ENCODE measurements at places on chromosomes 1 and 21.

GRCh38 chr1:52360595-52360968 lies 5.4 kb downstream of the CC2D1B start:
- no peak for DNase-seq

DNA sequence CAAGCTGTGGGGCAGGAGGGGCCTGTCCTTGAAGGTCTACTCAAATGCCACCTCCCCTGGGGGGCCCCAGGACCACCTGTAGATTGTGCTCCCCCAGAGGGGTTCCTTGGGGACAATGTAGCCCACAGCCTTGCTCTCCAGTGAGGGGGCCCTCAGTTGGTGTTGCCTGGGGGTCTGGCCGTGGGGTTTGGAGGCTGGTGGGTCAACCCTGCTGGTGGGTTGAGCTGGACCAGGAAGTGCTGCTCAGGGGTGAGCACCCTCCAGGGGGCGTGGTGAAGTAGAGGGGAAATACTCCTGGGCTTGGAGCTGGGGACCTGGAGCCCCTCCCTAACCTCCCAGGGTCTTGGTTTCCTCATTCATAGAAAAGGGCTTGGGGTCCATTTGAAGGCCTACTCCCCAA lies 143.6 kb upstream of the WNT4 start:
- no peak for DNase-seq

GRCh38 chr1:52725903-52726264 lies 369 bp upstream of the ZYG11B start:
- DNase-seq = no peak

DNA sequence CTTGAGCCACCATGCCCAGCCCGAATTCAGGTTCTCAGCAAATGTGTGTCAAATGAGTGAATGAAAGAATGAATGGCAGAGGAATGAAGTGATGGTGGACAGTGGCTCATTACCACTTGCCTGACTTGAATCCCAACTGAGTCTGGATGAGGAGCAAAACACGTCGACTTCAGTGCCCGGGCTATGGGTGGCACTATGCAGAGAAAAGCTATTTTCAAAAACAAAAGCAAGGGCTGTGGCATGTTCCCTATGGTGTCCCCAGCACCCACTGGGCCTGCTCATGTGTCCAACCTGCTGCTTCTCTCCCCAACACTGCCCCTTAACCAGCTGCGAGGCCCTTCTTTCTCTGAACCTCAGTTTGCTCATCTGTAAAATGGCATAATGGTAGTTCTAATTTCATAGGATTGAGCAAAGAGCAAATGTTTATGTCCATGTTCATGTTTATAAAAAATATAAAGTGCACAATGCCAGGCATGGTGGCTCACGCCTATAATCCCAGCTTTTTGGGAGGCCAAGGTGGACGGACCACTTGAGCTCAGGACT lies 4.3 kb upstream of the MAD2L2 start:
- DNase-seq = no peak

- DNase-seq = peak; percentile 87
These were observed 2.8 kb downstream of the KCNN3 start for GRCh38 chr1:154867064-154867825.

DNA sequence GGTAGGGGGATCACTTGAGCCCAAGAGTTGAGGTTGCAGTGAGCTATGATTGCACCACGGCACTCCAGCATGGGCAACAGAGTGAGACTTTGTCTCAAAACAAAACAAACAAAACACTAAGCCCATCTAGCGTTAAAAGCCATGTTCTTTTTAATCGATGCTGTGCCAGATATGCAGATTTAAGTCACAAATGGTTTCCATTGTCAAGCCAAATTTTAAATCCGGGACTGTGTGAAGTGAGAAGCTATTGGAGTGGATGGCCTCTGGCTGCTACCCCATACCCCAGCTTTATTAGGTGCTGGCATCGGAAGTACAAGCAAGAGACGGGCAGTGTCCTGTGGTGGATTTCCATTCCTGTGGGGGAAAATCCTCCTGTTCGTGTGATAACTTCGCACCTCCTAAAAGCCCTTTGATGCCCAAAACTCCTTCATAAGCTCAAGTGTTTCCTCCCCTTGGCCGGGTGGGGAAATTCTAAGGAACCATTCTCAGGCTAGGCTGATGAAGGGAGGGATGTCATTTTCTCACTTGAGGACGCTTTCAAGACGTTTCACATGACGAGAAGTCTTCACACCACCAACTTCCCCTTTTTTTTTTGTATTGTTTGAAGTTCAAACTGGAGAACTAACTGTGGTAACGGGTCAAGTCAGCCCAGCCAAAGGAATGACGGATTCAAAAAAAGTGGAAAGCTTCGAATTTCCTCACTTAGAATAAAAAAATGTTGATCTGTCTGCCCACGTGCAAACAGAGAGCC lies 140.8 kb downstream of the KAZN start:
- DNase-seq = no peak

- no peak for DNase-seq
These were observed 44.8 kb upstream of the TENT5C start for GRCh38 chr1:117561071-117561470.

DNA sequence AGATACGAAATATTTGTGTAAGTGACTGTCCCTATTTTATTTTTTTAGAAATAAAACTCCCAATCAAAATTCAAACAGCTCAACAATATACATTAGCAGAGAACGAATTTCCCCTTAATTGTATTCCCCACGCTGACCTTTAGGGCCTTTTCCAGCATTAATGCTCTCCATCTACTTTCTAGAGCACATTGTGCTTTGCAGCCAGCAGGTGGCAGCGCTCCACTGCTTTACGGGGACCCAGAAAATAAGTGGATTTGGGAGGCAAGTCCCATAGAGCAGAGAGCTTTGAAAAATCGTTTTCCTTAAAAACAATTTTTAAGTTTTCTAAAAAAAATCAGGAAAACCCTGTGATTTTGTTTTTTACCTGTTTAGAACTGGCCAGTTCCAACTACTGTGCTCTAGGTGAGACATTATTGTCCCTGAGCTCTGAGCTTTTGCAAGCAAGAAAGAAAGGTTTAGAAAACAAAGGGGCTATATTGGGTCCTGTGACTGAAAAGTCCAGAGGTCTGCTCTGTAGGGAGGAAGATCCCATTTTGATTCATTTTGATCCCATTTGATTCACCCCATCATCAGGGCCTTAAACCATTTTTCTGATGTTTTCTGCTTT lies 144.4 kb upstream of the ZNF644 start:
- DNase-seq = peak; percentile 67

- no peak for DNase-seq
These were observed 23.9 kb upstream of the KNCN start for GRCh38 chr1:46575300-46575699.

DNA sequence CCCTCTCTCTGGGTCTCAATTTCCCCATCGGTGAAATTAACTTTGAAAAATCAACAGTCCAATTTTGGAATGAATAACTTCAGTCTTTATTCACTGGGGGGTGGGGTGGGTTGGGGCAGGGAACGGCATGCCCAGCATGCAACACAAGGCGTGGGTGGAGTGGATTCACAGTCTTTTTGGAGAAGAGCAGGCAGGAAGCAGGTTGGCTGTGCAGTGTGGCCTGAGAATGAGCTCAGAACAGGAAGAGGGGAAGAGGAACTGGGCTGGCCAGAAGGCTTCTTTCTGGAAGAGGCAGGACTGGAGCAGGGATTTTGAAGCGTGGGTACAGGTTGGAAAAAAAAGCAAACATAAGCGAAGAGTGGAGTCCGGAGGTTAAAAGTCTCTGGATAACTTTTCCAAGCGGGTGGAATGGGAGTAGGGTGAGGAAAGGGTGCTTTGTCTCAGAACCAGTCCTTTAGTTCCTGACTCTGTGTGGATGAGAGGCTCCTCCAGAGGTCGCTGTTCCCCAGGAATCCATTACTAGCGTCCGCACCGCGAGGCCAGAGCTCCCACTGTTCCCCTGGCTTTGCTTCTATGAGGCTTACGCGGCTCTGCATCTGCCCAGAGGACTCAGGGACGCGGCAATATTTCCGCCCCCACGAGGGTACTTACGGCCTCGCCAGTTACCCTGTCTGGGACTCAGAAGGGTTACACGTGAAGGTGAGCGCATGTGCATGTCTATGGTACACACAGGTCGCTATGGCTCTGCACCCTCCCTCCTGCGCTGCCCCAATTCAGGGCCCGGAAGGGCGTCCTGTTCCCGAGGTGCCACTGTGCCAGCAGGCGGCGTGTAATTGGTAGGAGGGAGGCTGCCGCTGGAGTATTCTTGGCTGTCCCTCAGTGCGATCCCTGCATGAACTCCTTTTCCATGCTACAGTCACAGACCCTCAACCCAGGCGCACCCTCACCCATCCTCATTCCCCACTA lies 5.5 kb upstream of the FOXD2 start:
- DNase-seq = peak; percentile 85

- DNase-seq = no peak
These were observed 178.7 kb downstream of the TNR start for GRCh38 chr1:175564723-175565122.

DNA sequence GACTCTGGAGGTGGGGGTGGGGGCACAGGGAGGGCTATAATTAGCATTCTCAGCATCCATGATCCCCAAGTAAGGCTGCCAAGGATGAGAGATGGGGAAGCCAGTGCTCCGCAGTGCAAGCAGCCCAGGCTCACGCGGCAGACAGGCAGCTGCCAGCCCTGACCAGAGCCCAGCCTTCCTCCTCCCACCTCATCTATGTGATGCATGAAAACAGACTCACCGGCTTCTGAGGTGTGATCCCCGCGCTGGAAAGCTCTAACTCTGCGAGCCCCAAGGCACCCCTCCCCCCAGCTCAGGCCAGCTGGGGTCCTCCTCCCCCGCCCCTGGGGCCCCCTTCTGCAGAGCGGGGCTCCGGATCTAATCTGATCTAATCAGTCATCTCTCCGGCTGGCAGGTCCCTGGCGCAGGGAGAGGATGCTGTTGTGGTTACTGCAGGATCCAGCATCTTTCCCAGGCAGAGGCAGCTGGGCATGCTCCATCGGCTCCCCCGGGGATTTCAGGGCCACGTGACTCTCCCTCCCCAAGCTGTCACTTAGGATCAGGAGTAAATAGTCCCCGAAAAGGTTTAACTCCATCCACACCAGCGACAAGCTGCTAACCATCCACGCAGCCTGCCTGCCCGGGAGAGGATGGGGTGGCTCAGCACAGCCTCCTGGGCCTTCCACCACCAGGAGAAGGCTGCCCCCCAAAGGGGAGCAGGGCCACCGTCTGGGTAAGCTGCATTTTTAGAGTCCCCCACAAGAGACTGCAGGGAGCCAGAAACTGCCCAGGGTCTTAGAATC lies at the start of gene PLEKHA6:
Gene PLEKHA6, minus strand, starts transcription at position 456 of the 782 bp plus-strand sequence. CDS start 86,202 bp downstream, outside the sequence.
- DNase-seq = peak; percentile 54

GRCh38 chr1:12202577-12202976 lies 27.3 kb upstream of the VPS13D start:
- no peak for DNase-seq

DNA sequence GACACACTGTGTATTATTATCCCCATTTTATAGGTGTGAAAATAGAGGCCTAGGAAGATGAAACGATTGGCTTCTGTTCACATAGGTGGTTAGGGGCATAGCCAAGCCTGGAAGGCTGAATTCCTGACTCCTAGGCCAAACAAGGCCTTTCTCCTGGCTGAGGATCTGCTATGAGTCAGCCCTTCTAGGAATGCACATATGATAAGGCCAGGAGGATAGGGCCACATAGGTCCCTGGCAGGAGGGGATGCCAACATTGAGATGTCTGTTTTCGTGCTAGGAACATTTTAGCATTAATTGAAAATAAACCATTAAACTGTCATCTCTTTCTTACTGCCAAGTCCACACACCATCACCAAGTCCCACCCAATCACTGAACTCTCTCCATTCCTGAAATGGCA lies 9.2 kb downstream of the CSMD2 start:
- no peak for DNase-seq

DNA sequence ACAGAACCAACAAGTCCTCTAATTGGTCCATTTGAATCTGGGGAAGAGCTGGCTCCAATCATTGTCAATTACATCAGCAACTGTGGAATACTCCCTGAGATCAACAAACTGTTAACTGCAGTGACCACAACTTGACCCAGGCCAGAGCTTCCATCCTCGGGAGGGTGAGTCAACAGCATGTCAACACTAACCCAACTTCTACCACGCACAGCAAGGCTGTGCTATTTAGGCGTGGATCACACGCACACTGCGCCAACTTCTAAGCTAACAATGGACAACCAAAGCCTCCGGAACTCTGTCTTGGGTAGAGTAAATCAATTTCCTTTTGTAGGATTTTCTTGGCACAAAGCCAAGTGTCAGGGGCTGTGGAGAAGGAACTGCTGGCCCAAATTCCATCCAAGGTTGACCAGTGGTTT lies 30.4 kb downstream of the APP start:
- DNase-seq = peak; percentile 100

GRCh38 chr1:32291145-32291707 lies 657 bp upstream of the HDAC1 start:
- peak; percentile 39 for DNase-seq

- no peak for DNase-seq
These were observed 5.1 kb downstream of the HOOK1 start for GRCh38 chr1:59819566-59820438.

DNA sequence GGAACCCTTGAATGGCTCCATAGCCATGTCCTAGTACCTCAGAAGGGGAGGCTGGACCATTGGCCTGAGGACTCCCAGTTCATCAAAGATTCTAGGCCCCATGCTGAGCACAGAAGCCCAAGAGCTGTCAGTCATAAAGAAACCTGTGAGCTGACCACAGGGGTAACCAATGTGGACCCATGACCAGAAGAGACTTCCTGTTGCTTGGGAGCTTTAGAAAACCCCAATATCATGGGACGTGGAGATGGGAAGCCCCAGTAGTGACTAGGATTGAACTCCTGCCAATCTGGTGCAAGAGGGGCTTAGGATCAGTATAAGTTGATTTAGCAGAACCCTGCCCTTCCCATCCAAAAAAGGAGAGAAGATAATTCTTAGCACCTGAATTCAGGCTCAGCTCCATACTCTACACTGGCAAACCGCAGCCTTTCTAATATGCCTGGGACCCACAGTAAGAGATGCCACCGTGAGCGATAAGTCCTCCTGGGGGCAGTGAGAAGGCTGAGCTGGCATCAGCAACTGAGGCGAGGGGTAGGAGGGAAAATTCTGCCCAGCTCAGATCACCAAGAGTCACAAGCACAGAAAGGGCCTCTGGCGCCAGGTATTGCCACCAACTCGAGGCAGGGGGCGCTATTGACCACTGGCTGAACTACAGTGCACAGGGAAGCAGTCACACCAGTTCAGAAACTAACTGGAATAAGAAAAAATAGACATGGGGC lies 108.9 kb downstream of the CAPN8 start:
- peak; percentile 7 for DNase-seq

DNA sequence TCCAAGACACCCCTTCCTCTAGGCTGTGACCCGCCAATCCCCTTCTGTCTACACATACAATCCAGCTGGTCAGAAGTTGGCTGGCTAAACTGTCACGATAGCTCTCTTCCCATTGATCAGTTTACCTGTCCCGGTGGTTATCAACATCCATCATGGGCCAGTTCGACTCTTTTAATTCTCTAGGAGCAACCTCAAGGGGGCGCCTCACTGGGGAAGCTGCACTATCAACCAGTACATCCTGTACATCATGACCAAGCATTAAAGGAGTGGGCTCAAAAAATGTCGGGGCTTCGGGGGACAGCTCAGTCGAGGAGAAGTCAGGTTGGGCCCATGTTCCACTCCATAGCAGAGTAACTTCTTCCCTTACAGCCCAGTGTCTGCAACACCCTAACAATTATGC lies 53.2 kb upstream of the B3GALNT2 start:
- no peak for DNase-seq

- no peak for DNase-seq
These were observed 70.2 kb downstream of the BACH1 start for GRCh38 chr21:29368906-29369305.

GRCh38 chr1:201653233-201653632 lies 114.3 kb downstream of the NAV1 start:
- no peak for DNase-seq

- DNase-seq = peak; percentile 89
These were observed 8.9 kb downstream of the SDCCAG8 start for GRCh38 chr1:243264717-243265116.

All from iris pigment epithelial cell (primary cell).